T-helper 2 cell (primary cell): ENCODE measurements at places on chromosomes 2 and 18.

- DNase-seq: no peak
Measured at GRCh38 chr2:134287323-134287722, 33.5 kb downstream of the MGAT5 start.

GRCh38 chr2:214630402-214631045, 179.0 kb downstream of the BARD1 start:
- DNase-seq: no peak

- DNase-seq: no peak
Measured at GRCh38 chr18:2883076-2883735, 36.4 kb downstream of the EMILIN2 start.

DNA sequence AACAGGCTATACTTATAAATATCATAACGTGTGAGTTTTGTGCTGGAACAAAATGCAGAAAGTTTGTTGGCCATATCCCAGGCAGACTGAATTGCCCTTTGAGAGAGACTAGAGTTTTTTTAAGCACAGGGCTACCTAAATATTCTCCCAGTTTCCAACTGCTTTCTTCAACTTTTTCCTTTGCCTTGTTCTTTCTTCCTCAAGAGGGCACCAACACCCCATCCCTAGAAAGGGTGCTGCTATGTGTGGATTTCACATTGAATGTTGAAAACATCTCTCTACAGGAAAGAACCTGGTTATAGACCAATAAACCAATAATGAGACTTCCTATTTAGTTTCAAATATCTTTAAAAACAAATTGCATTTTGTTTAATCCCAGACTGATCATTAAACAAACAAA, 87.9 kb downstream of the ICOS start:
- no peak for DNase-seq

DNA sequence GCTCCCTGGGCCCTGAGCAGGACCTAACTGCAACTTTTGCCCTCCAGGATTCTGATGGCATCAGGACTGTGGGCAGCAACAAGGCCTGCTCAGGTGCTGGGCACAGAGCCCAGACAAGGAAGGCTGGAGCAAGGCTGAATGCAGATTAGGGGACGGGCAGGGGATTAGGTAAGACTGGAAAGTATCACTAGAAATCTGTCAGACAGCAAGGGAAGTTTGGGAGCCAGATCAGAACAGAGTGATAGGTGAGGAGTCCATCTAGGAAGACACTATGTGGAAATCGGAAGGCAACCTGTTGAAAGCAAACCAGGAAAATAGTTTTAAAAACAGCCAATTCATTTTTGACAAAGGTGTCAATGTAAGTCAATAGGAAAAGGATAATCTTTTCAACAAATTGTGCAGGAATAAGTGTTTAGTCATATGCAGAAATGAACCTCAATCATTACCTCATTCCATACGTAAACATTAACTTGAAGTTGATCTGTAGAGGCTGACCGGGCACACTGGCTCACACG, 56.4 kb upstream of the STPG4 start:
- no peak for DNase-seq

GRCh38 chr2:235077046-235077445, 125.2 kb downstream of the SH3BP4 start:
- DNase-seq: no peak

DNA sequence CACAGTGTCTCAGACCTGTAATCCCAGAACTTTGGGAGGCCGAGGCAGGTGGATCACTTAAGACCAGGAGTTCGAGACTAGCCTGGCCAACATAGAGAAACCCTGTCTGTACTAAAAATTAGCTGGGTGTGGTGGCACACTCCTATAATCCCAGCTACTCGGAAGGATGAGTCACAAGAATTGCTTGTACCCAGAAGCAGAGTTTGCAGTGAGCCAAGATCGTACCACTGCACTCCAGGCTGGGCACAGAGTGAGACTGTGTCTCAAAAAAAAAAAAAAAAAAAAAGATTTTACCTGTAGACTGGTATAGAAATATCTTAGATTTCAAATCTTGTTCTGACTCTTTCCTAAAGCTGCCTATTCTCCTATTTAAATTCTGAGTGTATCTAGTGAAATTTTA, 7.2 kb upstream of the KLHL29 start:
- no peak for DNase-seq

DNA sequence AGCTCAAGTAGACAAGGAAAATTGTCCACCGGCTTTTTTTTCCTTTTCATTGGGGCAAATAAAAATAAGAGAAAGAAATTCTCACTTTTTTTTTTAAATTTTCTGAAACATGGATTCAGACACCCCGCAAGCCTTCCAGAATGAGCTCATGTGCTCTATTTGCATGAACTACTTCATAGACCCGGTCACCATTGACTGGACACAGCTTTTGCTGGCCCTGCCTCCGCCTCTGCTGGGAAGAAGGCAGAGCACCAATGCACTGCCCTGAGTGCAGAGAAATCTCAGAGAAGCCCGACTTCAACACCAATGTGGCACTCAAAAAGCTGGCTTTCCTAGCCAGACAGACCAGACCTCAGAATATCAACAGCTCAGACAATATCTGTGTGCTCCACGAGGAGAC, 30.2 kb upstream of the TRIM43B start:
- no peak for DNase-seq

DNA sequence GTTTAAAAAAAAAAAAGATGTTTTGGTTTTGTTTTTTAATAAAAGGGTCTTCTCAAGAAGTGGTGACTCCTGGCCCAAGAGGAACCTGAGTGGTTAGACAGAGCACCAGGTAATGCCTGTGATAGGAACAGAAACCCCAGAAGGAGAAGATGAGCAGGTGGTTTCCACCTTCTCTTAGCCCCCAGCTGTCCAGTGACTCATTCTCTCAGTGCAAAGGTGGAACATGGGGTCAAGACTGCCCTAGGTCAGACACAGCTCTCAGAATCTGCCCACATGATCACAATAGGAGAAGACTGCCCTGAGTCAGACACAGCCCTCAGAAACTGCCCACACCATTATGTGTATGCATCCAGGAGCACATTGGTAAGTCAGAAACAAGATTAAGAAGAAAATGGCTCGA, 61.8 kb downstream of the TBC1D8 start:
- DNase-seq: no peak

- DNase-seq: no peak
Measured at GRCh38 chr2:202071107-202071506, 1.9 kb upstream of the KIAA2012 start.

- no peak for DNase-seq
Measured at GRCh38 chr2:19902216-19902740, 495 bp upstream of the TTC32 start.
